LHCN-M2 (cell line): ENCODE measurements at places on chromosomes 7 and 10. TPM values are rescaled to one million over a fixed set of nuclear protein-coding genes. Genes with fewer than 3 reads are reported as not detected.

DNA sequence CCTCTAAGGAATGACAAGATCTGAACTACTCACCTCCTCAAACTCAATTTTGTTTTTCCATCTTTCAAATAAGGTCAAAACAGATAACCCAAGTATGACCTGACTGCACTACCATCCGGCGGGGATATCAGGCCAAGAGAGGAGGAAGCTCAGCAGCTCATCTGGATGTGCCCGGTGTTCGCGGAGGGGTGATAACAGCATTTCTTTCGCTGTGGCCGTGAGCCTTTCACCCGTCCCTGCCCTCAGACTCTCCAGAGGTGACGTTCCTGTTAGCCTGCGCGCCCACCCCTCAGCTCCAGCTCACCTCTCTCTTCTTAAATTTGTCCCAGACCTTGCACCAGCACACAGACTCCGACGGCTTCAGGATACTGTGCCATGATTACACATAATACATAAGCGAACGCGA is 526 bp downstream of the ZNF248 start:
- peak; percentile 8 for DNase-seq

DNA sequence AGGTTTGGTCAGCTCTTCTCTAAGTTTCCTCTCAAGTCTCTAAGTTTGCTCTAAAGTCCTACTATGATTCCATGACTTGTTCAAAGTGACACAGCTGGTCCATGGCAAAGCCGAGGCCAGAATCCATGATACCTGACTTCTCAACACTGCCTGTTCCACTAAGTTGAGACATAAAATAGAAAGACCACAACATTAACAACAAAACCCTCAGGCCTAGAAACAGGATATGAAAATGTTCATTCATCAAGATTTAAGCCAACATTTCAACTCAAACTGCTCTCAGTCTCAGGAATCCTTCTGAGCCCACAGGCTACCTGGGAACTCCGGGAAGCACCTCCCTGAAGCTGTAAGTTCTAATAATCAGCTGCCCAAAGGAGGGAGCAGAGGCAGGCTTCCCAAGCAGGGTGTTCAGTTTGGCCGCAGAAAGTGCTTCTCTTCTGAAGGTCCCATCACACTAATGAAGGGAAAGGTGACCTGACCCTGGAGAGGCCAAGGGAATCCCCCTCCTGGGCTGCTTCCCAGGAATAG is 62.9 kb downstream of the STK17A start:
- no peak for DNase-seq

DNA sequence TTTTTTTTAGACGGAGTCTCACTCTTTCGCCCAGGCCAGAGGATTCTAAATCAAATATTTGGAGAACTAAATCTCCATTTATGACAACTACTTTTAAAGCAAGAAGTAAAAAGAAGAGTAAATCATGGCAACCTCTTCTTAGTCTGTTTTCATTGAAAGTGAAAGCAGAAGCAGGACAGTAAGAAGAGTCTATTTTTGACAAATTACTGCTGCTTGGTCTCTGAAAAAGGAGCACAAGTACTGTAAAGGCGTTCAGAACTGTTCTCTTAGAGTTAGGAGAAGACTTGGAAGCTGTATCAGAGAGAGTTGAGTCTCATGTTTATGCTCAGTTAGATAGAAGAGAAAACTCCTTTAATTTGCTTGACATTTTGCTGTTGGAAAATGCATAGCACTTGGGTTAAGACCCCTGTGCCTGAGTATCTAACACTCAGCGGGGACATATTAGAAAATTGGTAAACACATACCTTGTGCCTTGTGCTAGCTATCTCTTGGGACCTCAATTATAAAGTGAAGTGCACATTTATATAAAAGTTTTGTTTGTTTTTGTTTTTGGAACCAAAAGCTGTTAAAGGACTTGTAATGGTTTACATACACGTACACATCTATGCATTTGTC is 433.0 kb downstream of the ANKRD7 start:
- no peak for DNase-seq

PDCD11 gene
- 33.0 and 37.3 TPM in 2 replicates for total RNA-seq

- DNase-seq: no peak
Observed at GRCh38 chr10:85642421-85643170, 724.0 kb downstream of the GRID1 start.

DNA sequence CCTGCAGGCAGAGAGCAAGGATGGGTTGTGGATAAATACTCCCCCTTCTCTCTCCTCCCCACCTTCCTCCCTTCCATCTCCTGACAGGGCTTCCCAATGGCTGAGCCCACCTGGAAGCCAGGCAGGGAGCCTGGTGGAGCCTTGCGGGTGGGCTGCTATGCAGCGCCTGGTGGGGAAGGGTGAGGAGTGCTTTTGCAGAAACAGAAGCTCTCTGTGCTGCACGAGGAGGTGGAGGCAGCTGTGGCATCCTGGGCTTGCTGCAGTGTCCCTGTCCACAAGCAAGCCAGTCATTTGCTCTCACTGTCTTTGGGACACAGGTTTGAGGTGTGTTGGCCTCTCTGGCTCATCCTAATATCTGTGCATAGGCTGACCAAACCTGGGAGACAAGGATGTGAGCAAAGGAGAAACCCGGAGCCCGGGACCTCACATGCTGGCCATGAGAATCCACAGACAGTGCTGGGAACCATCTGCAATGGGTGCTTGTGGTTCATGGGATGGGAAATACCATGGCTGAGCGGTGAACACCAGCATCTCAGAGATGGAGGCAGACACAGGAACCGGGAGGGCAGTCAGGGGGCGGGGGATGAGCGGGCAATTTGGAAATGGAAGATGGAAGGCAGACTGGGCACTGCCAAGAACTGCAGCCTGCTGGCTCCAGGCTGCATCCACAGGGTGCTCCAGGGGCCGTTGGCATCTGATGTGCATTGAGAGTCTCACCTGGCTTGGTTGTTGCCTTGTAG is 364.2 kb downstream of the GLRX3 start:
- DNase-seq: no peak

DNA sequence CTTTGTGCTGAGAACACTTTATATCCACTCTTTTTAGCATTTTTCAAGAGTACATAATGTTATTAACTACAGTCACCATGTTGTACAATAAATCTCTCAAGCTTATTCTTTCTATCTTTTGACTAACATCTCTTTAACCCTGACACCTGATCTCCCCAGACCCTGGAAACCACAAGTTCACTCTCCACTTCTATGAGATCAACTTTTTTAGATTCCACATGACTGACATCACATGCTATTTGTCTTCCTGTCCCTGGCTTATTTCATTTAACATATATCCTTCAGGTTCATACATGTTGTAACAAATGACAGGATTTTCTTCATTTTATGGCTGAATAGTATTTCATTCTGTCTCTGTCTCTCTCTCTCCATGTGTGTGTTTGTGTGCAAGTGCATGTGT is 15.5 kb downstream of the SLC13A1 start:
- peak; percentile 62 for DNase-seq

GRCh38 chr10:124544711-124545110 is 83.1 kb downstream of the LHPP start:
- no peak for DNase-seq

DNA sequence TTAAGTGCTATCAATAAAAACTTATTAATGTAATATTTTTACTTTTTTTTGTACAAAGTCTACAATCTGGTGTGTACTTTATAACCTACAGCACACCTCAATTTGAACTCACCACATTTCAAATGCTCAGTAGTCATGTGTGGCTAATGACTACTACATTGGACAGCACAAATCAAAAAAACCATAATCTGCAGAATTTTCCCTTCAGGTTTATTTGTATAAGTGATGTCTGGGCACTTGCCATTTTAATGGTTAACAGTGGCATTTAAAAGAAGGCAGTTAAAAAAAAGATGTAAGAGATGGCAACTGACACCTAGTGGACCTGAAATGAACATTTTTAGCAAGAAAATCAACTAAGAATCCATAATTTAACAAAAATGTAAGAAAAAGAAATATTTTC is 124.6 kb upstream of the NRBF2 start:
- no peak for DNase-seq

- DNase-seq: peak; percentile 52
Observed at GRCh38 chr10:43846187-43846680, 197.6 kb upstream of the ZNF32 start.

CLCN1 gene
- total RNA-seq: not detected in 2 replicates

DNA sequence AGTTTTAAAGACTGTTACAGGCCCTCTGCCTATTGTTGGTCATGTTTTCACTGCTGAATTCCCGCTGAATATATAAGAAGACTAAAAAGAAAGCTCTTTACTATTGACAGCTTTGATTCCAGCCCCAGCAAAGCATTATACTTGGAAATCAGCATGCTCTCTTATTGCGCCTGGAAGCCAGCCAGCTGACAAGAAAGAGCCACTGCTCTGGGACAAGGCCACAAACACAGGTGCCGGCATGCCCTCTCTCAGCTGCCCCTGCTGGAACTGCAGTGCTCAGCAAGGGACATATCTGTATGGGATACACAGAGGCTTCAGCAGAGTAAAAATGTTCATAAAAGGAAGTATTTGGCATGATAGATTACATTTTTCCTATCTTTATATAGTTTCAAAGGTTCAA is 523.9 kb downstream of the ADRA2A start:
- no peak for DNase-seq
